Esophagus mucosa (tissue), 1 donor: ENCODE measurements at places on chromosomes 5 and 9.

DNA sequence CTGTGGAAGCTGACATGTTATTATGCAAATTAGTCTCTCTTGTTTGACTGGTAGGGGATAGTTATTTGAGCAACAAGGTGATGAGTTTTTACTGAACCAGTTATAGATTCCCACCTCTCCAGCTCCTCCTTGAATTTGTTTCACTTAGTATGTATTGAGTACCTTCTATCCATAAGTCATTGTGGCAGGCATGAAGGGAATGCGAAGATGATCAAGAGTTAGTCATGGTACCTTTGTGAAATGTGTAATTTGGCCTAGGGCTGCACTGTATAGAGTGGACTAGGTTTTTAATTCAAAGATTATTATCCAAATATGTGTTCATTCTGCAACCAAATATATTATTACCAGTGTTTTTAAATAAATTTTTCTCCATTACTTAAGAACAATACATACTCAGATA lies 110.1 kb downstream of the HACD4 start:
- ATAC-seq: peak; percentile 47

DNA sequence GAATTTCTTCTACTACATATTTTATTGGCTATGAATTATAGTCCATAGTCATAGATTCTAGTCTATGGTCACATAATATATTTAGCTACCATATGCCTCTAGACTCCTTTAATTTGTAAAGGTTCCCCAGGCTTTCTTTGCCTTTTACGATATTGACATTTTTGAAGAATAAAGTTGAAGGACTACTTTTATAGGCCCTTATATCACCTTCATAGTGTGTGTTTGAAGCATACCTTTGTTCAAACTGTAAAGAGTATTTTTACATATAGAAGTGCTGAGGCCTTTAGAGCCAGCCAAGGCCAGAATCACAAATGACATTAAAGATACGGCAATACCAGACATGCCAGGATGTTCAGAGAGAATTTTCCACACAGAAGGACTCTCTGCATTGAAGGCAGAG lies 147.0 kb downstream of the GABRG2 start:
- ATAC-seq: no peak

DNA sequence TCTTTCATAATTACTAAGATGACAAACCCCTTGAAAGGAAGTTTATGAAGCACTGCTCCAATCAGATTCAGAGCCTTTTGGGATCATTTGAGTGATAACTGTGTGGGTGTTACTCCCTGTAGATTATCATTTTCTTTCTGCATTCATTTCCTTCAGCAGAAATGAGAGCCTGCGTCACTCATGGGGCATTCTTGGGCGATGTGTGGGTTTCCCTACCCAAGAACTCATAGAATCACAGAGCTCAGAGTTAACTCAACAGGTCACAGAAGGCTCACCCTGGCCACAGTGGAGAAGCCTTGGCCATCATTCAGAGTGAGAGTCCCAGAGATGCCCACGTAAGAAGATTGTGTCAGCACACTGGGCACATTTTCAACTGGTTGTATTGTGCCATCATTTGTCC lies 401.9 kb downstream of the TLE4 start:
- no peak for ATAC-seq

DNA sequence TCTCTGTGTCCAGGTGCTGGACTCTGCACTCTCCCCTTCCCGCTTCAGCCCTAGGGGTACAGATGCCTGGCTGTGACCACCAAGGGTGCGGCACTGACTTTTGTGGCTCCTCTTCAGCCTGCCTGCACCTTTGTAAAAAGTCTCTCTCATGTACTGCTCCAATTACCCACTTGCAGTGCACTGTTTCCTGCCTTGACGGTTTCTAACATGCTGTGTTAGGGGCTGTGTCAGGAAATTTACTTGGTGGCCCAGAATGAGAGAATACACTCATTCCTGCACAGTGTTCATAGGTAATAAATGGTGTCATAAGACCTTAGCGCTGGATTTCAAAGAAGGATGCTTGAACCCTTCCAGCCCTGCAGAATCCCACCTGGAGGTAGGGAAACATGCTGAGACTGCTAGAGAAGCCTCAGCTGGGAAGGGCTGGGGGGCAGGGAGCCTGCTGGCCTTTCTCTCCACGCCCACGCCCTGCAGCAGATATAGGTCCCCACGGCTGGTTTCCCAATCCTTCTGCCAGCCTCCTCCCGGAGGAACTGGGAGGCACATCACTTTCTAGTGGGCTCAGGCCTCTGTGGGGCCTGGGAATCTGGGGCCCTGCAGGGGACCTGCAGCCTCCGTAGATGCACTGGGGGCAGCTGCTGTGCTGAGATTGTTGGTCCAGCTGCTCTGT lies 17.6 kb upstream of the HRH2 start:
- ATAC-seq: no peak

GRCh38 chr5:142286111-142286510 lies 38.7 kb downstream of the SPRY4 start:
- ATAC-seq: no peak

GRCh38 chr5:120155873-120156272 lies 308.2 kb upstream of the PRR16 start:
- ATAC-seq: no peak

GRCh38 chr5:168303393-168304025 lies 12.1 kb downstream of the WWC1 start:
- no peak for ATAC-seq

DNA sequence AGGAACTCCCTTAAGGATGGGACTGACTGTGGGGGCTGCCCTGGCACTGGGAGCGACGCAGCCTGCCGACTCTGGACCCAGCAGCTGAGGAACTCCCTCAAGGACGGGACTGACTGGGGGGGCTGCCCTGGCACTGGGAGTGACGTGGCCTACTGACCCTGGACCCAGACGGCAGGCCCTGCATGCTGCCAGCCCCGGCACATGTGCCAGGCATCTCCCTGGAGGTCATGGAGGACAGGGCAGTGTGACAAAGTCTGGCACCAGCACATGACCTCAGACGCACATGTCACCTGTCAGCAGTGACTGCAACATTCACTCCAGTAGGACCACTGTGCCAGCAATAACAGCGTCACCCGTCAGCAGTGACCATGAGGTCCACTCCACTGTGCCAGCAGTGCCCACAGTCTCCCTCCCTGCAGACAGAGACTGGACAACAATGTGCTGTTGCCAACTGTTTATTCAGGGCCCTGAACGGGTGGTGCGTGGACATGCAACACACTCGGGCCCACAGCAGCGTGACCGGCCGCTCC lies 4.5 kb downstream of the FBXW5 start:
- ATAC-seq: no peak

DNA sequence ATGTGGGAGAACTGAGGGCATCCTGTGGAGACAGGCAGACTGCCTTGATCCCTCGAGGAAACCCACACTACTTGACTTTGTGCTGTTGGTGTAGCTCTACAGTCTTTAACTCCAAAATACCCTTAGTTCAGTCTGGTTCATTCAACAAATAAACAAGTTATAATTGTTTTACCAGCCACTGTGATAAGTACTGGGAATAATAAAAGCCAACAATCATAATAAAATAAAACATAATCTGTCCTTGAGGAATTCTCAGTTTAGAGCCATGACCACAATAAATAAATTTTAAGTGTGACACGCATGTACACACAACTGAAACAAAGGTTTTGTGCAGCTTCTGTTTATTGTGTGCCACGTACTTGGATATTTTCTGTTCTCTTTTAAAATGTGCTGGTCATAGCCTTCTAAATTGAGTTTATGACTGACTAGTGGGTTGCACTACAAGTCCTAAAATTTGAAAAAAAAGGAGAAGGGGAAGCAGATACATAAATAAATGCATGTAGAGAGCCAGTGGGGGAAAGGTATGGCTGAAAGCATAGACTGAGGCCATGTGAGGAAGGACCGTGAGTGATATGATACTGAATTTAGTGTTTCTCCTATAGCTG lies 6.2 kb upstream of the SCAMP1 start:
- no peak for ATAC-seq

GRCh38 chr5:163885117-163885516 lies 379.7 kb downstream of the MAT2B start:
- ATAC-seq: no peak

- ATAC-seq: no peak
These were observed 33.8 kb upstream of the DTWD2 start for GRCh38 chr5:119022017-119022745.

- ATAC-seq: no peak
These were observed 99.4 kb upstream of the PTPN3 start for GRCh38 chr9:109597496-109597895.

GRCh38 chr5:148839960-148840359 lies 13.5 kb downstream of the ADRB2 start:
- no peak for ATAC-seq

DNA sequence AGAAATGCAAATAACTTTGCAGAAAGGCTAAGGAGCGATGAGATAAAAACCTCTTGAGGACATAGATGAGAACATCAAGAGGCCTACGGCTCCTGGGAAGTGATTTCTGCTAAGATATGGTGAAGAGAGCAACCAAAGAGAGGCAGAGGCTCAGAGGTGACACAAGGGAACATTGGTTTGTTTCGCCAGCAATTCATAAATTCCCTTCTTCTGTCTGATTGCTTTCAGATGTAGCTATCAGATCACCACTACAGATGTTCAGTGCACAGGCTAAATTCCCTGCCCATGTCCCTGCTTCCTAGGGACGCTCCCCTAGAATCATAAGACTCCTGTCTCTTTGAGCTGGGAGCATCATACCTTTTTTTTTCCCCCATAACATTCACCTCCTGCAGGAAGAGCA lies 11.2 kb downstream of the AGXT2 start:
- no peak for ATAC-seq

GRCh38 chr5:143987751-143988560 lies 176.0 kb downstream of the HMHB1 start:
- no peak for ATAC-seq

GRCh38 chr9:6956879-6957278 lies 199.1 kb downstream of the KDM4C start:
- no peak for ATAC-seq

- ATAC-seq: peak; percentile 22
These were observed 27.1 kb downstream of the NKD2 start for GRCh38 chr5:1035421-1036405.

DNA sequence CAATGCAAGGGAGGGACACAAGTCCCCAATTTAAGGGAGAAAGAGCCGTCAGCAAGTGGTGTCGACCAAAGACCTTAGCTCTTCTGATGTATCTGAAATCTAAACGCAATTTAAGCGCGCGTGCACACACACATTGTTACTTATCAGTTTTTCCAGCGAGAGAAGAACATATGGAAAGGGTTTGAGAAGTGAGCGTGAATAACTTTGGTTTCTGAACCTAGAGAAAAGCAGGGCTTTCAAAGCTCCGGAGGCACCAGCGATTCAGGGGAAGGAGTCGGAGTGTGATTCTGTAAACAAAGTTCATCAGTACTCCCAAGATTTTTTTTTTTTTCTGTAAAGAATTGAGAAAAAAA lies 191.8 kb downstream of the MEF2C start:
- ATAC-seq: no peak

DNA sequence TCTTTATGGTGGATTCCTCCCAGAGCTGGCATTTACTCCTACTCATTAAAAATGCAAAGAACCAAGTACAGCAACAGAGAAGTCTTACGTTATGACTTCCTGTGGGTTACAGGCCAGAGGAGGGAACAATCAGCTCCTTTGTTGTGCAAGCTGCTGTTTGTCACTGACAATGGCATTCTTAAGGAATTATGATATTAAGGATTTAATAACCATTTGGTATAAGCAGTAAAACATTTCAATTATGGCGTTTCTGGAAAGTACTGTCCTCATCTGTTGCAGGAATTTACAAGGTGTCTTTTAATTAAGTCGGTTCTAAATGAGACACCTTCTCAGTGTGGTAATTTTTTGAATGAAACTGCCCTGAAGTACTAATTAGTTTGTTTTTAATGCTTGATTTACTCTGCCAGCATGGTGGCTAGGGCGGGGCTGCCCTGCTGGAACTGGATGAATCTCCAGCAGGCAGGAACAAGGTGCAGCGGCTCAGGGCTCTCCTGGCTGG lies 49.1 kb upstream of the VDAC1 start:
- peak; percentile 67 for ATAC-seq

DNA sequence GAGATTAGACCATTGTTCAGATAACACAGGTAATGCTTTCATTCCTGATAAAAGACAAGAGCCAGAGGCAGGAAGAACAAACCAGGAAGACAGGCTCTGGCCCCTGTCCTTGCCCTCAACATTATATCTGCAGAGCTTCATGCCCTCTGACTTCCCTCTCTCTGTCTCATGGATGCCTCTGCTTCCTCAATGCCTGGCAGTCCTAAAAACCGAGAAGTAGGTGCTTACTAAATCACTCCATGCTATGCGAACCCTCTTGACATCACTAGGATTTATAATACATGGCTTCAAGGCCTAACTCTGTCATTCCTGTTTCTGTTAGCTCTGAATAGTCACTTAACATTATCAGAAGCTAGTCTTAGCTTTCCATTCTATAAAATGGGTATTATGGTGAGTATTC lies 117.8 kb downstream of the TLR4 start:
- ATAC-seq: no peak
